ENCODE measurements at places on chromosomes 12 and 14. TPM values are rescaled to one million over a fixed set of nuclear protein-coding genes. Genes with fewer than 3 reads are reported as not detected.
A peak's percentile ranks its signal among the peaks of the same experiment; 100 is the strongest.

Gene SIVA1
- 295 TPM for total RNA-seq

DNA sequence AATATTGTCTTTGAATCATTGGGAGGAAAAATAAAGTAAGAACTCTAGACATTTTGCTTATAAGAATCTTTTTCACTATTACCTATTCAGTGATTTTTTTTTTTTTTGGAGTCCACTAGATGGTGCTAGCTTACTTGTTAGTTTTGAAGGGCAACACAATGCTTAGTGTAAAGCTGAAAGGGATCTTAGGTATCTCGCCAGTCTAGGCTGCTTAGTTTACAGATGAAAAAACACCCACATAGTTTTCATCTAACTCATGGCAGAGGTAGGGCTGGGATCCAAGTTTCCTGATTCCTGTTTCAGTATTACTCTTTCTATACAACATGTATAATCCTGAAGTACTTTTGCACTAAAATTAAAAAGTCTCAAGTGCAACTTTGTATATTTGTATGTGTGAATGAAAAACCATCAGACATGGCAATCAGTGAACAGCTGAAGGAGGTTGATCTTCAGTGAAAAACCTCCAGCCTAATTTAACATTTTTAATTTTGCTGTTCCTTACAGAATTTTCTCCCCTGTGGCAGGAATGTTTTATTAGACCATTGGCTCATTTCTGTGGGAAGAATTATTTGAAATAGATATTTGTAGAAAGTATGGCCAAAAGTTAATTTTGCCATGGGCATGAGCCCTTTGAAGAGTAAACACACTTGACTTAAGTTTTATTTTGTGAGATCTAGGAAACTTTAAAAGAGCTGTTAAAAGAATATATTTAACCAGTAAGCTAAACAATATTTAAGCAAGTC is 40.7 kb downstream of the LRRIQ1 start:
- no peak for DNase-seq

DNA sequence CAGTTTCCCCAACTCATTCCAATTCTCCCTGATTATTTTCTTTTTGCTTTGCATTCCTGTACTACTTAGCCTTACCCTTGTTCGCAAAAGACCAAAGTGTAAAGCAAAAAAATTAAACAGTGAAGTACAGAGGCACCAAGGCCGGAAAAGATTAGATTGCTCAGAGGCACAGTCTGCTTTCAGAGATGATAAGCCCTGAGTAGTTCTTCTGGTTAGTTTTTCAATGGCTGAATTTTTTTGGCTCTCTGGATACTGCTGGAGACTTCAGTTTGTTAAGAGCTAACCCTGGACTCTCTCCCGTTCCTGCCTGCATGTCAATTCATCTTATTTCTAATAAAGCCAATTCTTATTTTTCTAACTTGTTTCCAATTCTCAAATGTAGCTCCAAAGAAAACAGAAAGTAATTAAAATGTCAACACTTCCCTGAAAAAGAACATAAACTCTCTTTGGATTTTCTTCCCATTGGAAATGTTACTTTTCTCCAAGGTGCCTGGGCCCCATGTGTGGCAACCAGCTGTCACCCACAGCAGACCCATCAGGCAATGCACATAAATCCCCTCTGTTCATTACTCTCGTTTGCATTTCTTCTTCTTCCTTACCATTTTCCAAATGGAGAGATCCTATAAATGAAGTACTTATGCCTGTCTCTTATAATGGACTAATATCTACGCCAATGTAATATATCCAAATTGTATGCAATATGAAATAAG is 142.8 kb downstream of the BTG1 start:
- DNase-seq, result no peak

Gene ASIC1
- total RNA-seq, result 0.15 TPM

DNA sequence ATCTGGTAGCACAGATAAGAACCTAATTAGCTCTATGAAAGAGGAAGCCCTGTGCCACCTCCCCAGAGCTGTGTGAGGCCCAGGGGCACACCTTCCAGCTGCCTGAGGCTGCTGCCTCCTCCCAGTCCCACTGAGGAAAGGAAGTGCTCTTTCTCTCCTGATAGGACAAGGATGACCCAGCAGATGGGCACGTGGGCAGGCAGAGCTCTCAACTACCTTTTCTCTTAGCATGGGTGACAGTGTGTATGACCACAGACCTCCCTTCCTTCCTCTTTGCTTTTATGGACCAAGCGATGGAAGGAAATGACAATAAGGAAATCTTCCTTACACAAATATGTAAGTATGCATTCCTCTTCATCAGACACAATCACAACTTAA is 127.6 kb upstream of the AMIGO2 start:
- no peak for DNase-seq

DNA sequence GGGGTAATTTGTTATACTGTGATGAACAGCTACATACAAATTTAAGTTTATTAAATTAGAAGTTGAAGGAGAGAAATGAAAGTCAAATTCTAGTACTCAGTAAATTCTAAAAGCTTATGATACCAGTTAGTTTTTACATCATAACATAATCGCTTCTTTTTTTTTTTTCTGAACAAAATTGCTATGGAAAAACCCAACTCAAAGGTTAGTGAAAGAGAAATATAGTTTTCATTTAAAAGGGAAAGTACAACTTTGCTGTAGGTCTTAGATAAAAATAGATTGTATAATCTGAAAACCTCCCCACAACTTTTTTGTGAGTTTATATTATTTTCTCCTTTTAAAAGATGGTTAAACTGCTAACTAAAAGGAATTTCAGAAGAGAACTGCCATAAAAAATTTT is 53.7 kb upstream of the LRRK2 start:
- no peak for DNase-seq

DNA sequence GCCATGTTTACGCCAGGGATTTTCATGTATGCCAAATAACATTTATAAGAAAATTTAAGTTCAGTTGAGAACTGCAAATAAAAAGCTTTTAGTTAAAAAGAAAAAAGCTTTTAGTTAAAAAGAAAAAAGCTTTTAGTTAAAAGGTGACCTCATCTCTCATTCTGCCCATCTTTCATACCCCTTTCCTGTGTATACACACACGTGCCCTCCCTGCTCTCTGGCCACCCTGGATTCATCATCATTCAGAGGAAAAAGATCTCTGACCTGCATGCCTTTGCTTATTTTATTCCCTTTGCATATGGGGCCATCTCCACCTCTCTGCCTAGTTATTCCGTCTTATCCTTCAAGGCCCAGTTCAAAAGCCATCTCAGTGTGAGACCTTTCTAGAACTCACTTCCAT is 38.1 kb upstream of the CDK17 start:
- no peak for DNase-seq

DNA sequence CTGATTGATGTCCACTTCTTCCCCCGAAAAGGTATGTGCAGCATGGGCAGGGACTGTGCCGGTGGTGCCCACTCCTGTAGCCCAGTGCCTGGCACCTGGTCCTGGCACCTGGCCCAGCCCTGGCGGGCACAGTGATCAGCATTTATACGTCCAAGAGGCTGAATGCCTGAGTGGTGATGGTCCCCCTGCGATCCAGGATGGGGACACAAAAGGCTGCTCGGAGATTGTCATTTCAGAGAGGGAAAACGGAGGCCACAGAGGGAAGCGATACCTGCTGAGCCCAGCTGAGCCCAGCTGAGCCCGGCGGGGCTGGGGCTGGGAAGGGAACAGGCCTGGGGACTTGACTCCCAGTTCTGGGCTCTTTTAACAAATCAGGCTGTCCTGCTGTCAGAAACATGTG is 55.8 kb downstream of the PRIMA1 start:
- DNase-seq, result no peak

DNA sequence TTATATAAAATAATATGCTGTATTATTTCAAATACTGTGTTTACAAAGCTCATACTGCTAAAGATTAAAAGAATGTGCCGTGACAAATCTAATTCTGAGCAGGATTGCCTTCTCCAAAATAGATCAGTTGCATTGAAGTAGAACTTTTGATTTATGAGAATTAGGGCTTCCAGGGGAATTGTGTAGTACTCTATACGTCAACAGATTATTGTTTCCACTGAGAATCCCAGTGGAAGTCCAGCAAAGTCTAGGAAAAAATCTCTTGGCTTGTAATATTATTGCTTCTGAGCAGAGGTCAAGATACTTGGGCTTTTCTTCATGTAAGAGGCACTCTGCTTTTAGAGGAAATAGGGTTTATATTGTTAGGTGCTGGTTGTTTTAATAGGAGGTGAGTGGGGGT is 133.9 kb downstream of the TRHDE start:
- no peak for DNase-seq

Gene CGRRF1
- 26.3 TPM for total RNA-seq

GRCh38 chr14:102180248-102180998 is 40.7 kb downstream of the WDR20 start:
- DNase-seq, result no peak

- peak; percentile 59 for DNase-seq
These were observed 1.0 kb downstream of the BLTP3B start for GRCh38 chr12:100141666-100141997.

GRCh38 chr12:116397148-116397547 is 119.7 kb upstream of the MED13L start:
- DNase-seq, result no peak

DNA sequence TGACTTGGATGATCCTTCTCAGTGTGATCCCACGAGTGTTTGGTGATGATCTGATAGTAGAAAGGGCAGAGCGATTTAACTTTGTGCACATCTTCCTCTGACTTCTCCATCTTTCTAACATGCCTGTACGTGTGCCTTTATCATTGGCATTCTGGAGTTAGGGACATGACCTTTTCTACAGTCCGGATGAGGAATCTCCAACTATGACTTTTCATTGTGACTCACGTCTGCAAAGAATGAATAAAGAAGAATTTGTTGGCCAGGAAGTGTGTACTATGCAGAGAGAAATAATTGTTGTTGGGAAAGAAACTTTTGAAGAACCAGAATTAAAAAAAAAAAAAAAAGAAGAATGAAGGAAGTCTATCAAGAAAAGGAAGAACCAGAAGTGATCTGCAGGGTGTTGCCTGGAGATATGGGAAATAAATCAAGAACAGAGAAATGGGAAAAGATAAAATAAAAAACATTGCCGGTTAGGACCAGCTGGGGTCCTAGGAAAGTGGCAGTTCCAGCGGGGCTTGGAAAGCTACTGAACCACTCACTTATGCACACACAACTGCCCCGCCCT is 25.3 kb downstream of the PPFIBP1 start:
- DNase-seq, result no peak

Gene FITM1
- total RNA-seq, result 52.9 TPM

Gene PROX2
- total RNA-seq, result not detected

Gene CYP27B1
- not detected for total RNA-seq

DNA sequence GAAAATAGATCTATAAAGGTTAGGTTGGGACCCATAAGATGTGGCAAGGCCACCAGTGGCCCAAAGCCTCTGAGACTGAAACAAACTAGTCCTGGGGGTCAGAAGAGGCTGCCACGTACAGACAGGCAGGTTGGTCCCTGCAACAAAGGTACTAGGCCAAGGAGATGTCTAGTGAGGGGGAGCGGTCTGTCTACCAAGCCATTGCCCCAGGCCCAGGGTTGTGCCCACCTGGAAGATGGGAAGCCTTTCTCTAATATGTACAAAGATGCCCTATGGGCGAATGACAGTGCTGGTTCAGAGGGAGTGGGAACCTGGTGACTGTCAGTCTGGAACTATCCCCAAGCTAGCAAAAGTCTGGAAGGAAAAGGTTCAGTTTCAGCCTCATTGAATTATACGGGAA is 233.2 kb downstream of the RBM19 start:
- no peak for DNase-seq

- DNase-seq, result no peak
These were observed 17.4 kb downstream of the TMED10 start for GRCh38 chr14:75158843-75159614.

Gene NPAS3
- 1.00 TPM for total RNA-seq

DNA sequence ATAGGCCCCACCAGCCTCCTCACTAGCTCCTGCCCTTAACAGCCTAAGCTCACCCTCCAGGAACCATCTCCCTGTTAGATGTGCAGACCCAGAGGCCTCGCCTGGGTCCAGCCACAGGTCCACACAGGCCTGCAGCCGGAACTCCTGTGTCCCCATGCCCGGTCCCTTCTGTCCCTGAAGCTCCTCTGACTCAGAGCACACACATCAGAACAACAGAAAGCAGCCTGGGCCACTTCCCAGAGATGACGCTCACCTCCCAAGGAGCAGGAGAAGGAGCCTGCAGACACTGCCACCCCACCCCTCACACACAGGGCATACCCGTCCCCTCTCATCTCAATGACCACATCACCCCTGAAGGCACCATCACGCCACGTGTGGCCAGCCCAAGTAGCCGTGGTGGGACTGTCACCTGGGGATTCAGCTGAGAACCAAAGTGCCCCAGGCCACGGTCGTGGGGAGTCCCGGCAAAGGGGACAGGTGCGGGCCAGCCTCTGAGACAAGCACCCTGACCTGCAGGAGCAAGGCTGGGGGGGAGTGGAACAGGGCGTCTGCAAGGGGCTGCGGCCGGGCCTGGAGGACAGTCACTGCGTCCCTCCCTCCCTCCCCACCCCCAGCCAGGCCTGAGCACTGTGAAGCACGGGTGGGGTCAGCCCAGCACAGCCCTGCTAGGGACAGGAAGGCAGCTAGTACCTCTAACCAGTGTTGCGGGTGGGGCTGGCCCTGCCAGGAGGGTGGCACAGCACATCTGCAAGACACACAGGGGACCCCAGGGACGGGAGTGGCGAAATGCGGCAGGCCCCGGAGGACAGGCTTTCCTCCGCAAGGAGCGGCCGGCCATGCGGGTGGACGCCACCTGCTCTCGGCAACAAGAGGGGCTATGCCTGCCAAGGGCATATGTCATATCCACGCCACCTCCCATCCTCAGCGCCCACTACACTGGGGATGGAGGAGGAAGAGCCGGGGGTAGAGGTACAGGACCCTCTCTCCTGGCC is 5.5 kb downstream of the AKT1 start:
- no peak for DNase-seq

DNA sequence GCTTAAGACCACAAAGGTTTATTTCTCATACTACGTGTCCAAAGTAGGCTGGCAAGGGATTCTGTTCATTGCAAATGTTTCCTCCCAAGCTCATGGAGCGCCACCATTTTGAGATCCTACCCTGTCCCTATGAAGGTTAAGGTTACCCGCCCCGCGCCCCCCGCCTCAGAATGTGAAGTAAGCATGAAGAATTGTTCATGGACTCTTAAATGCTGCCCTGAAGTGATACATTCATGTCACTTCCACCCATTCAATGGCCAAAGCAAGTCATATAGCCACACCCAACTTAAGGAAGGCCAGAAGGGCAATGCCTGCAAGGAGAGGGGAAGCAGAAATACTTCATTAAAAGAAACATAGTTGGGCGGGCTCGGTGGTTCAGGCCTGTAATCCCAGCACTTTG is 4.2 kb downstream of the TMEM253 start:
- no peak for DNase-seq

GRCh38 chr12:90030726-90031125 is 322.1 kb upstream of the ATP2B1 start:
- DNase-seq, result no peak

Gene SLC25A47
- not detected for total RNA-seq

Gene MIPOL1
- 13.7 TPM for total RNA-seq

- no peak for DNase-seq
These were observed 427.3 kb downstream of the BTG1 start for GRCh38 chr12:91718326-91718725.

DNA sequence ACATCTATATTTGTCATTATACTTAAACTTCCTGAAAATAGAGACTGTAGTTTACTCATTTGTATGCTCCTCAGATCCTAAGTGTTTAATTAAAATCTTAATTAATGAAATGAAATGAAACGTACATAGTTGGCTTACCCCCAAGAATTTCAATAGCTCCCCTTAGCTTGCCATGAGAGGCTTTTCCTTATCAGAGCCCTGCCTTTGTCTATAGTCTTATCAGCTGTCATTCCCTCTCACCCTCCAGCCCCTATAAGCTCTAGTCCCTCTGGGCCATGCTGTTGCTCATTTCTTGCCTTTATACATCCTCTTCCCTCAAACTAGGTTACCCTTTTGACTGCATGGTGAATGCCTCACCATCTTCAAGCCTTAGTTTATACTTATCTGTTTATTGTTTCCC is 1.1 kb upstream of the RTRAF start:
- no peak for DNase-seq

- DNase-seq, result no peak
These were observed 9.1 kb upstream of the FBXL14 start for GRCh38 chr12:1603269-1603993.

Measured in gastrocnemius medialis (tissue), 4 donors.